NCI-H1694 (cell line): ENCODE measurements at places on chromosomes 5 and 9.

GRCh38 chr9:94622087-94622800 lies 17.1 kb downstream of the FBP1 start:
- DNase-seq = no peak

DNA sequence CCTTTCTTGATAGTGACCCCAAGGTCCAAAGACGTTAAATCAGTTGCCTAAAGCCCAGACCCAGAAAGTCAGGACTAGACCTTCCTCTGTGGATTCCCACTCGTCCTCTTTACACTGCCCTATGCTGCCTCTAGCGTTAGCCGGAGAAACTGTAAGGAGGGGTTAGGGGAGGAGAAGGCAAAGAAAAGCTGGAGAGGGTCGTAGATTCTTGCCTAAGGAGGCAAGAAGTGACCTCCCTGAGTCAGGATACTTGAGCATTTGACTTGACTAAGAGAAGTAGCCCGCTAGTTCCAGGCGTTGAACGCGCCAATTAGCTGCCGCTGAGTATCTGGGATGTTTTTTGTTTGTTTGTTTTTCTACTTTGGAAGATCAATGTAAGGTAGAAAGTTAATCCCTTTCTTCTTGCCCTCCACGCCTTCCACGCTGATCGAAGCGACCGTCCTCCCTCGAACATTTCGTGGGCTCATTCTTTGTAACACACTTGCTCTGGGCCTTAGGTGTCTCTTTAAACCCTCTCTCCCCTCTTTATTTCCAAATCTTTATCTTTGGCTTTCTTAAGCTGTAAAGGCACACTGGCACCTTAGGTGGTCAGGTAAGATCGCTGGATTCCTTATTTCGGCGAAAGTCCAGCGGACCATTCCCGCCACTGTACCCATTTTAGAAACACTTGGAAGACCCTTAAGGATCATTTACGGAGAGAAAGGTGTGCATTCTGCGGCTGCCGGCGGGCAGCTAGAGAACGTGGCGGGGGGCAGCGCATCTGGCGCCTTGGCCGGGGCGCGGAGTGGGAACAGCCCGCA lies 5.1 kb upstream of the RGMB start:
- peak; percentile 39 for DNase-seq

DNA sequence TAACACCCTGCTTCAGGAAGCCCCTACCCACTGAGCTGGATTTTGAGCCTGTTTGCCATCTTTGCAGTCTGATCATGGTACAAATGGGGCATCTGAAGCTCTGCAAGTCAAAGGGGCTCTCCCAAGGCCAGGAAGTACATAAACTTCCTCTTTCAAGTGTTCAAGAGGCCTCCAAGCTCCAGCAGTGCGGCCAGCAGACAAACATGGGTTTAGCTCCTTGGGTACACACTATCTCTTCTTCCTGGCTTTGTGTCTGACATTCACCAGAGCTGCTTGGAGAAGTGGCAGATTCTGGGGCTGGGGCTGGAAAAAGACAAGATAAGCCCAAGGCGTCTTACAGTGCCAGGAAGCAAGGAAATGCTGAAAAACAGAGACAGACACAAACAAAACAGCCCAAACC lies 34.1 kb downstream of the LAMC3 start:
- no peak for DNase-seq

- no peak for DNase-seq
These were observed 83.5 kb upstream of the RUSC2 start for GRCh38 chr9:35406183-35406959.

- no peak for DNase-seq
These were observed 5.1 kb upstream of the RPS14 start for GRCh38 chr5:150454492-150455229.

- no peak for DNase-seq
These were observed 38.2 kb upstream of the POMT1 start for GRCh38 chr9:131464354-131465000.

DNA sequence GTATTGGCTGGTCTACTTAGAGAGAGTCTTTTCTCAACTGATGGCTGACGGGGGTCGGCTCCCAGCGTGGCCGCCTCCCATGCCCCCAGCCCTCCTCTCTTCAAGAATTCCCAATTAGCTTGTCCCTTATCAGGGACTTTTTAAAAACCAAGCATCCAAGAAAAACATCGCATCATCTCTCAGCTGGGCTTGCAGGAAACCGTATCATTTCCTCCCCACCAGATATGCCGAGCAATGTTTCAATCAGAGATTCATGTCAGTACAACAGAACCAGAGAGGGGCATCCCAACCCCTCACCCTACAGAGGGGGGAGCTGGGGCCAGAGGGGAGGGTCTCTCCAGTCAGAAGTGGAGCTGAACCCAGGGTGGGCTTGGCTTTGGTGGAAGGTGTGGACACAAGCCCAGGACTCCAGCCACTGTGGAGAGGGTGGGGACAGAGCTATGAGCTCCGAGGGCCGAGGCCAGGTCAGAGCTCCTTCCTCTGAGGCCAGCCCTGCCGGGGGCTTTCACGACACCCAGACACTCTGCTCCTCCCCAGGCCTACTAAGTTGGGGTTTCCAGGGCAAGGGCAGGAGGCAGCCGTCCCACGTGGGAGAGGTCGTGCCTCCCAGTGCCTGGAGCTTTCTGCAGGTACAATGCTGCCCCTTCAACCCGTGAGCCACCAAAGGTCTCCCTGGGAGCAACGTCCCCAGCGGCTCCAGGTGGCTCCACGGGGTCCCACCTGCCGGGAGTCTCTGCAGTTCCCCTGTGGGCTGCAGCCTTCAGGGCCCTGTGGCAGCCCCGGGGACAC lies 39.0 kb upstream of the TMEM250 start:
- no peak for DNase-seq

DNA sequence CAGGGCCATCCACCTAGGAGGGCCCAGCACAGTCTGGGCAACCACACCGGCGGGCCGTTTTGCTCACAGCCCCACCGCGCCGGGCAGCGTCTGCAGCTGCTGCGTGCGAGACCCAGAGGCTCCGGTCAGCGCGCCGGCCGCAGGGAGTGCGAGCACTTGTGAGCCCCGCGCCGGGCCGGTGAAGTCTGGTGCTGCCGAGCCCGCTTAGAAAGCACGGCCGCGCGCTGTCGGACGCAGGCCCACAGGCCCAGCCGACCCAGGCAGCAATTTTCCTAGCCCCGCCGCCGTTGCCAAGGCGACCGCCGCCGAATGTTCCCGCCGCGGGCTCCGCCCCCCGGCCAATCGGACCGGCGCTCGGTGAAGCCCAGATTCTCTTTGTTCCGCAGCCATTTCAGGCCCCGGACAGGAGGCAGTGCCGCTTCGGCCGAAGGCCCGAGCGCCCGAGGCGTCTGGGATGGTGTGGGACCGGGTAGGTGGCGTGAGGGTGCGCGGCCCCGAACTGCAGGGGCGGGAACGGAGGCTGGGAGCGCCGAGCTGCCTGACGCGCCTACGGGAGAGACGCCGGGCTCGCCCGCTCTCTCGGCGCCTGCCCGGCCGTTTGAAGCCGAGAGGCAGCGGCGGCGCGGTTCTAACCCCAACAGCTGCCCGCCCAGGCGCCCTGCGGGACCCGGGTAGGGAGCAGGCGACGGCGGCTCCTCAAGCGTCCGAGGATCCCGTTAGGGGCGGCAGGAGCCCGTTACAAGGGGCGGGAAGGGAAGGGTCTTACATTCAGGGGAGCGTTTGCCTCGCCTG lies at the start of gene TNPO1:
Gene TNPO1 (plus strand): TSS at position 378 of the 792 bp plus-strand sequence. CDS start 77 bp downstream, at position 455.
- DNase-seq = peak; percentile 40

- no peak for DNase-seq
These were observed 131.3 kb downstream of the MACIR start for GRCh38 chr5:103389846-103390245.

GRCh38 chr9:19102181-19102630 lies 498 bp downstream of the HAUS6 start:
- peak; percentile 2 for DNase-seq

DNA sequence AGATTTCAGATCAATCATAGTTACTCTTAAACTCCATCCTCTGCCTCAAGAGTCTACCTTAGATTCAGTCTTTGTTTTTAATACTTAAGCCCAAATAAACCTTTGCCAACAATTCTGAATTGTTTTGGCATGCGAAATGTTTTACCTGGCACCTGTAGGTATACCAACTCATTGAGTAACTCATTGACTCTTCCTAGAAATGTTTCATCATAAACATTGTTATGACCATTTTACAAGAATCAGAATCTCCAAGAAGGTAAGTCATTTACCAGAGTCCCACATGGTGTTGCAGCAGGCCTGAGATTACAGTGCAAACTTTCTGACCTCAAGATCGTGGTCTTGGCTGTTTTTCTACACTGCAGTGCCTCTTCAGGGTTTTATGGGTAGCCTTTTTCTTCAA lies 750.4 kb downstream of the BRINP1 start:
- no peak for DNase-seq
